ENCODE measurements at places on chromosomes 7 and 10.

GRCh38 chr7:84497873-84498272 is 303.3 kb upstream of the SEMA3A start:
- no peak for DNase-seq

- no peak for DNase-seq
These were observed 8.4 kb downstream of the CYCS start for GRCh38 chr7:25116621-25117020.

- DNase-seq, result no peak
These were observed 60.2 kb downstream of the THNSL1 start for GRCh38 chr10:25076506-25077177.

- DNase-seq, result peak; percentile 53
These were observed 24.7 kb upstream of the MTPAP start for GRCh38 chr10:30373596-30374327.

DNA sequence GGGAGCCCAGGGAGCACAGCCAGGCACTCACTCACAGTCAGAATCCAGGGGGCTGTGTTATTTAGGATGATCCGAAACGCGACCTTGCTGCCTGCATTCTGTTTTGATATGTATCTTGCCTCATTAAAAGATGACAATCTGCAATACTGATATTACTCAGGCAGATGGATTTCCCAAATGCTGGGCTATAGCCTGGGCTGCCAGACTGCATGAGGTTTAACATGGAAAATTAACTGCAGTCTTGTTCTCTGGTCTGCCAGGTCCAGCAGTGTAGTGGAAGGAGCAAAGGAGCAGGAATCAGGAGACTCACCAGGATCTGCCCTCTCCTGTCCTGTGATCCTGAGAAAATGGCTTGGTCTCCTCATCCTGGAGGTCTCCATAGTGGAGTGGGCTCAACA is 258.1 kb downstream of the PAXIP1 start:
- no peak for DNase-seq

DNA sequence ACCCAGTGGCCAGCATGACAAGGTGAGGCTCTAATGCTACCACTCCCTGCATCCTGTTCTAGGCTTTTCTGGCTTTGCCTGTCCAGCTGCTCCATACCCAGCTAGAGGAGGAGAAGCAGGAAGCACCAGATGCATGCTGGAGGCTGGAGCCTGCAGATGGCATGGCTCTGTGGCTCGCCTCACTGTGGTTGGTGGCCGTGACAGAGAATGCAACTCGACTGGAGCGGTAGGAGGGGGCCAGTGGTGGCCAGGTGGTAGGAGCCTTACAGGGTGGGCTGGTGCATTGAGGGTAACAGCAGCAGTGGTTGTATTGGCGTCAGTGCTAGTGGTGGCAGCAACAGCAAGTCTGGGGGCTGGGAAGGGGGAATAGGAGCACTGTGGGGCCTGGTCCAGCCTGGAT is 128.6 kb downstream of the ZNF248 start:
- peak; percentile 49 for DNase-seq

GRCh38 chr10:96706331-96706853 is 13.9 kb downstream of the PIK3AP1 start:
- DNase-seq, result no peak

DNA sequence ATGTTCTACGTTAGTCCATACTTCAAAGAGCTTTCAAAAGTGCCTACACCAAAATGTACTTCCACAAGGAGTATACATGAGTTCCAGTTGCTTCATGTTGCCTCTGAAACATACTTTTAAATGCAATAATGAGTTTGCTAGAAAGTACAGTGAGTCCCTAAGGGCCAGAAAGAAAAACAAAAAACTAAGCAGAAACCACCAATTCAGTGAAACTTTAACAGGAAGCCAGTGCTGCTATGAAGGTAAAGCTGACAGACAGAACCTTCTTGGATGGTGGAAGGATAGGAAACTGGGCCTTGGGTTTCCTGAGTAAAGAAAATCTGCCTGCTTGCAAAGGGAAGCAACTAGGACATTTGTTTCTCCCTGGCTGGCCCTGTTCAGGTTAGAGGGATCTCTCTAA is 104.2 kb downstream of the CTTNBP2 start:
- DNase-seq, result no peak

All from sigmoid colon (tissue), 7 donors.